ENCODE measurements at places on chromosomes 1 and 21. TPM values are rescaled to one million over a fixed set of nuclear protein-coding genes. Genes with fewer than 3 reads are reported as not detected.

- no peak for DNase-seq
Observed at GRCh38 chr1:188949701-188950100, 1528.0 kb downstream of the BRINP3 start.

- no peak for DNase-seq
Observed at GRCh38 chr1:67542747-67543146, 112.5 kb upstream of the SERBP1 start.

DNA sequence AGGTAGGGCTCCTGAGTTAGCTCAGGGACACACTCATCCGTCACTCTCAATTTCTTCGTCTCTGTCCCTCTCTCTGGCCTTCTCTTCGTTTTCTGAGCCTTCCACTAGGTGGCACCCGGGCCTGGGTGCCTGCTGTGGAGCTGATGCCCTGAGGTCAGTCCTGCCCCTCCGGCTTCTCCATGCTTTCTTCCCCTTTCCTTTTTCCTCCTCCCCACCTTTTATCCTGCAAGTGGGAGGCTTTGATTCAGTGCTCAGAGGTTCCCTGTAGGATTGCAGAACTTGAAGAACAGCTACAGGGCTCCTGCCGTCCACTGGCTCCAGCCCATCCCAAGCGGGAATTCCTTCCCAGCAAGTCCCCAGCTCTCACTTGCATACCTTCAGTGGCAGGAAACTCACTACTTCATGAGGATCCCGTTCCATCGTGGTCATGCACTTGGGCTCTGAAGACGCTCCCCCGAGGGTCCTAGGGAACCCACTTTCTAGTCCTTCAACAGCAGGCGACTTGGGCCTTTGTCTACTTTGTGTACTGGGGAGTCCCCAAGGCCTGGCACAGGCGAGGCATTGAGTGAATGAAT, 45.6 kb downstream of the SRRM1 start:
- peak; percentile 45 for DNase-seq

- DNase-seq = no peak
Observed at GRCh38 chr1:110607536-110608230, 1.5 kb upstream of the KCNA2 start.

- no peak for DNase-seq
Observed at GRCh38 chr1:115828101-115829022, 12.6 kb downstream of the NHLH2 start.

DNA sequence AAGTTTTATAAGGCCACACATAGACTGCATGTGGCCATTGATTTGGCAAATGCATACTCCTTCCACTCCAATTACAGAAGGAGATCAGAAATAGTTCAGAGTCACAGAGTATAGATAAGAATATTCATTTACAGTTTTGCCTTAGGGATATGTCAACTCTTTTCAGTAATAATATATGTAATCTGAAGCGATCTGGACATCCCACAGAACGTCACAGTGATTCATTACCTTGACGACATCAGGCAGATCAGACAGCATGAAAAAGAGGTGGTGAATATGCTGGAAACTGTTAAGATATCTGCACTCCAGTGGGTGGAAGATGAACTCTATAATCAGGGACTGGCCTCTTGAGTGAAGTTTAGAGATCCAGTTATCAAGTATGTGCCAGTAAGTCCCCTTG, 240.4 kb downstream of the DPYD start:
- no peak for DNase-seq

DNA sequence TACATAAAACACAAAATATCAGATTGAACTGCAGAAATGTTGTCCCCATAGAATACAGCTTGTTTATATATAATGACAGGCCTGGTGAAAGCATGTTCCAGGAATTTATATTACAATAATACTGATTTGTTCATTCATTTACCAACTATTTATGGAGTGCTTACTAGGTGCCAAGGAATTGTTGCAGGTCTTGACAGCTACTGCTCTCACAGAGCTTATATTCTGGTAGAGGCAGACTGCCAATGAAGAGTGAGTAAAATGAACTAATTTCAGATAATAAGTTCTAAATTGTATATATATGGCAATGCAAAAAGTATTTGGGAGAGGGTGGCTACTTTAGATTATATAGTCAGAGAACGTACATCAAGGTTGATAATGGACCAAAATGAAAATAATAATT, 152.0 kb downstream of the COQ8A start:
- no peak for DNase-seq

GRCh38 chr1:204089044-204089751, 16.3 kb downstream of the SOX13 start:
- DNase-seq = no peak

DNA sequence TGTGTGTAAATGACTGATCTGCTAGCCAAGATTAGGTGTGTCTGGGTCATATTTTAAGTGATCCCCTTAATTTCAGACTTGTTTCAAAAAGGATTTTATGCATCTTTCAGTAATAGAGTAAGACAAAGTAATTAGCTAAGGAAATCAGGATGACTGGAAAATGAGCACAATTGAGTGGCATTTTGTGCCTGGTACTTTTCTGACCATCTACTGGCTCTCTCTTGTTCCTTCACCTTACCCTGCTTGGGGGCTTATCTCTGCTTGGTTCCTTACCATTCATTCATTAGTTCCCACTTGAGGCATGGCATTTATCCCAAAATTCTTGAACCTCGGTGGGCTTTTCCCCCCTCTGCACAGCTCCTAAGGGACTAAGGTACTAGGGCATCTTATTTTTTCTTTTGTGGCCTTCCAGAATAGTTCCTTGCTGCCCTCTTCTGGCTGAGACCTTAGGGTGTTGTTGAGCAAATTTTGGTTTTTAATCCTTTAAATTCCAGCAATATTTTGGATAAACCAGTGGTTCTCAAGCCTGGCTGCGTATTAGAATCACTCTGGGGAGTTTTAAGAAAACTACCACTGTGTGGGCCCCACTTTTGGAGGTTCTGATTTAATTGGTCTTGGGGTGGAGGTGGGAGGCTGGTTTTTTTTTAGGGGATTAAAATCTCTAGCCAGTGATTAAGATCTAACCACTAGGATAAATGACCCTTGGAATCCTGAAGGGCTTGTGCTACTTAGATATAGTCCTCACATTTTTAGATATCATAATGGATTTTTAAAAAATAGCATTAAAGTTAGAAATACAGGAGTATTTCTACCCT, 50.8 kb downstream of the HS2ST1 start:
- DNase-seq = no peak

GRCh38 chr21:15010645-15011044, 54.2 kb downstream of the NRIP1 start:
- no peak for DNase-seq

- DNase-seq = no peak
Observed at GRCh38 chr1:234893725-234894630, 234.7 kb downstream of the TOMM20 start.

DNA sequence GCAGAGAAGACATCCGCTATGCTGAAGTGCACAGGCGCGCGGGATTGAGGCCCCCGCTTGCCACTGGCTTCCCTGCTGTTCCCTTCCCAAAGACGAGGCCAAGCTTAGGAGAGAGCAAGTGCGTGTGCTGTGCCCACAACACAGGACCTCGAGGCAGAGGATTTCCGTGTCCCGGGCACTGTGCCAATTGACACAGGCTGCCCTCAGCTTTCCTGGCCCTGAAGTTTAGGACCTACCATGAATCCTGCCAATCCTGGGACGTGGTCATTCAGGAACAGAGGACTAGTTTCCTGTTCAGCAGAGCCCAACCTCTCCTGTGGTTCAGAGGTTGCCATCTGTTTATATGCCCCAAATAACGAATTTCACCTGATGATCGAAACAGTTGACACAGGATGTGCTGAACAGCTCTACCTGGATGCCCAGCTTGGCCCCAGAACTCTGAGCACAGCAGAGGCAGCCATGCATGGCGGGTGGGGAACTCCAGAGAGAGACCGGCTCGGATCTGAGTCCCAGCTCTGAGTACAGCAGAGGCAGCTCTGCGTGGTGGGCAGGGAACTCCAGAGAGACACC, 22.0 kb downstream of the SLC37A1 start:
- no peak for DNase-seq

GRCh38 chr1:209412036-209412435, 171.5 kb upstream of the CAMK1G start:
- DNase-seq = no peak

- no peak for DNase-seq
Observed at GRCh38 chr1:46224966-46225365, 21.8 kb downstream of the LURAP1 start.

GRCh38 chr1:41687007-41687406, 202.5 kb upstream of the EDN2 start:
- no peak for DNase-seq

Gene TMEM269
- total RNA-seq = 0.16 TPM

Gene SLFNL1
- total RNA-seq = 0.14 TPM

Gene LENEP
- total RNA-seq = 2.0 TPM

Gene CASZ1
- 9.9 TPM for total RNA-seq

All from activated T-helper 2 cell treated with anti-CD3 and anti-CD28 coated beads, Interferon-gamma antibody, Interleukin-2, Interleukin-4, amounts not matched to agents 10 μg/mL and 5 μg/mL and 100 μg/mL, durations not matched to agents 14 hours and 24 hours and 36 hours (primary cell).